ENCODE measurements at places on chromosomes 6 and 20. TPM values are rescaled to one million over a fixed set of nuclear protein-coding genes. Genes with fewer than 3 reads are reported as not detected.

- DNase-seq = peak; percentile 92
Observed at GRCh38 chr6:26205161-26205624, 118.0 kb downstream of the HFE start.

GRCh38 chr6:170026751-170027646, 263.9 kb downstream of the DLL1 start:
- DNase-seq = no peak

GRCh38 chr20:42432496-42433334, 757.0 kb downstream of the PTPRT start:
- DNase-seq = no peak

GRCh38 chr6:36343109-36343680, 6.5 kb upstream of the BNIP5 start:
- DNase-seq = no peak

GRCh38 chr20:23293689-23294088, 56.9 kb upstream of the NXT1 start:
- no peak for DNase-seq

GRCh38 chr6:152221806-152222628, 414.5 kb downstream of the ESR1 start:
- DNase-seq = no peak

The PRPH2 gene
- 0.26 TPM for polyA plus RNA-seq

GRCh38 chr20:19012676-19013075, 199.1 kb downstream of the SCP2D1 start:
- DNase-seq = no peak
